Epithelial cell of alveolus of lung (primary cell): ENCODE measurements at places on chromosomes 3 and 15. TPM values are rescaled to one million over a fixed set of nuclear protein-coding genes. Genes with fewer than 3 reads are reported as not detected.

The NR1I2 gene
- not detected in 2 replicates for total RNA-seq

The TTBK2 gene
- total RNA-seq: 7.1 and 10.9 TPM in 2 replicates

The CHRM5 gene
- not detected in 2 replicates for total RNA-seq

The MORC1 gene
- total RNA-seq: not detected in 2 replicates

The MINDY4B gene
- not detected in 2 replicates for total RNA-seq

The WDR93 gene
- total RNA-seq: under 0.01 and 0.16 TPM in 2 replicates

The FOXL2NB gene
- total RNA-seq: 0.78 TPM in 1 of 2 replicates, not detected in the other

The ZPLD1 gene
- total RNA-seq: 0.26 TPM in 1 of 2 replicates, not detected in the other

The PLA2G4E gene
- not detected in 2 replicates for total RNA-seq

The SCN5A gene
- 0.39 and 0.96 TPM in 2 replicates for total RNA-seq

The CCR9 gene
- not detected in 2 replicates for total RNA-seq

The AADACL2 gene
- not detected in 2 replicates for total RNA-seq

The PLSCR4 gene
- total RNA-seq: 20.6 and 44.7 TPM in 2 replicates

The ITIH4 gene
- total RNA-seq: not detected in 2 replicates

The CCR1 gene
- total RNA-seq: 0.08 TPM in 1 of 2 replicates, not detected in the other

The ERICH6 gene
- total RNA-seq: 0.48 TPM in 1 of 2 replicates, not detected in the other

The TICRR gene
- 4.5 and 6.3 TPM in 2 replicates for total RNA-seq

The SLC22A13 gene
- 0.26 and 1.6 TPM in 2 replicates for total RNA-seq

The FGD5 gene
- total RNA-seq: 0.24 and 1.7 TPM in 2 replicates

The TEX55 gene
- total RNA-seq: not detected in 2 replicates
